HTR-8/SVneo (cell line): ENCODE measurements at places on chromosomes 3 and 15.

- no peak for DNase-seq
Observed at GRCh38 chr3:162605651-162606204, 1109.1 kb downstream of the OTOL1 start.

DNA sequence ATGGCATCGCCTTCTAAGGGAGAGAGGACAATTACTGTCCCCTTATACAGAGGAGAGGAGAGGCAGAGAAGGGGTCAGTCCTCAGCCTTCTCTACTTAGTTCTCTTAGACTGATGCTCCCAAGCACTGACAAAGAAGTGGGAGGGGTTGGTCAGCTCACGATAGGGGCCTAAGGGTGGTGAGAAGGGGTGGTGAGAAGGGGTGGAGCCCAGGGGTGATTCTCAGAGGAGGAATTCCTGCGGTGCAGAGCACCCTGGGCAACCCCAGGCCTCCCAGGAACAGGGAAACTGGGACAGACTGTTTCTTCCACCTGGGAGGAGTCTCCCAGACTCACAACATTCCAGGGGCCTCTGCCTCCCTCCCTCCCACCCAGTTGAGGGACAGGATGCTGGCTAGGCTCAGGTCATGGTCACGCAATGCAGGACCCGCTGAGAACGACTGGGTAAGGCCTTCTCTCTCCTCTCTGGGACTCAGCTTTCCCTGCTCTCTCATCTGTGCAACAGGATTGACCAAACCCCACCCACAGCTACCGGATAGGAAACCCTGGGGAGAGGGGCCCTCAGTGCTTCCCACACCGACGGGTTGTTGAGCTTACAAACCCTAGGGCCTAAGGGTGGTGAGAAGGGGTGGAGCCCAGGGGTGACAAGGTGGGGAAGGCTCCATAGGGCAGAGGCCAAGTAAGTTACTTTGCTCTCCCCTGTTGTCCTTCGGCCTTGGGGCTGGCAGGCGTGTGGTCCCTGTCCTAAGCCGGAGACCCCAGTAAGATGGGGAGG lies 1.5 kb downstream of the TPRA1 start:
- peak; percentile 73 for DNase-seq

- DNase-seq, result no peak
Observed at GRCh38 chr3:13014755-13015285, 58.4 kb downstream of the IQSEC1 start.

DNA sequence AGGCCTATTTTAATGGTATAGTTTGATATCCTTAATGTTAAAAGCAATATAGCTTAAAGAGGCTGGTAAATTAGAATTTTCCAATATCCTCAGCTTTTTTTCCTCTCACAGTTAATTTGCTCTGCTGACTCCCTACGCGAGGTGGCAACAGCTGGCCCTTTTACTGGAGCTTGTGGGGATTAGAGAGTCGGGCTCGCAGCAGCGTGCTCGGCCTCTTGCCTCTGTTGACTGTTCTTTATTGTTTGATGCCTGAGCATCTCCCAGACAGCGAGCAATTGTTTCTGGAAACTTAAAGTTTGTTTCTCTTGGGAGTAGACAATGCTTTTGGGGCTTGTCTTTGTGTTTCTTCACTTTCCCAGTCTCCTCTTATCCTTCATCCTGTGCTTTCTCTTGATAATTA lies 80.8 kb downstream of the OPA1 start:
- DNase-seq, result no peak

GRCh38 chr3:168511428-168512014 lies 415.8 kb upstream of the GOLIM4 start:
- DNase-seq, result no peak

- DNase-seq, result no peak
Observed at GRCh38 chr3:42226470-42227425, 39.2 kb downstream of the CCK start.

DNA sequence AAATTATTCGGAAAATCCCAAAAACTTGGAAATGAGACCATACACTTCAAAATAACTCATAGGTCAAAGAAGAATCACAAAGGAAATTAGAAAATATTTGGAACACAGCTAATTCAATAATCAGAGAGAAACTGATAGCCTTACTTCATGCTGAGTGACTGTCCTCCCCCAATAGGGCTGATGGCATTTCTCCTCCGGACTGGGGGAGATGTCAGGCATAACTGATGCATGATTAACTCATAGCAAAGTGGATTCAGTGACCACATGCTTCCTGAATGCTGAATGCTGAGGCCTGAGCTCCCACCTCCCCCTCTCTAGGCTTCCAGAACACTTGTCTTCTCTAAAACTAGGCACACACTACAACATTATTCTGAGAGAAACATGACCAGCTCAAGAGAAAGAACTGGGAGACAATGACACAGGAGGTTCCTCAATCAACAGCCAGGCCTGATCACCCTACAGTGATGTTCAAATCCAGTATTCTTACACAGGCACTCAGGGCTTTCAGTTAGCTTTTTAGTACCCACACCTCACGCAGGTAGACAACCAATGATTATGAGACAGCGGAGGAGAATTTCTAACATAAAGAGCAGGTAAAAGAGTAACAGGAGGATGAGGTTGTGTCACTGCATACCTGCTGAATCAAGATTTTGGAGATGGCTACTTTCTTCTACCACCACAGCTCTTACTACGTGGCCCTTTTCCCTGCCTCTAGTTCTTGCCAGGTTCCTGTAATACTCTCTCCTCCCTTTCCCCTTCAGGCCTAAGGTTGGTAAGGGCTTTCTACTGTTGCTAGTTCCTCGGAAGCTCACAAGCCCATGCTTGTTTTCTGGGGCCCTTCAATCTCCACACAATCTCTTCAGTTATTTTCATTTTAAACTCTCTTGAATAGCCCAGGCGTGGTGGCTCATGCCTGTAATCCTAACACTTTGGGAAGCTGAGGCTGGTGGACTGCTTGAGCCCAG lies 96.1 kb downstream of the FMN1 start:
- DNase-seq, result peak; percentile 41

DNA sequence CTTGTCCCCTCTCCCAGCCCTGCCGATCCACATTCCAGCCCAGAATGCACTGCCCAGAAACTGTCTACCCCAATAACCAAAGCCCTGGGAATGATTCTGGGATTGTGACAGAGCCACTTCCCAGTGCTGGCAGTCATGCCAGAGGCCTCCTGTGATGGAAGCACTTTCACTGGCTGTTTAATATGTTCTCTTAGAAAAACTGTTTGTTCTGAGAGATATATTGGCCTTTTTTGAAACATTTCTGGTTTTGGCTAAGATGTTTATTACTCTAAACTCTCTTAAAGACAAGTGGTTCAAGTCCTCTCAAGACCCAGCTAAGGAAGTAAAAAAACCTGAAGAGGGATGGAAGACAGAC lies 74.0 kb upstream of the HACD2 start:
- no peak for DNase-seq

DNA sequence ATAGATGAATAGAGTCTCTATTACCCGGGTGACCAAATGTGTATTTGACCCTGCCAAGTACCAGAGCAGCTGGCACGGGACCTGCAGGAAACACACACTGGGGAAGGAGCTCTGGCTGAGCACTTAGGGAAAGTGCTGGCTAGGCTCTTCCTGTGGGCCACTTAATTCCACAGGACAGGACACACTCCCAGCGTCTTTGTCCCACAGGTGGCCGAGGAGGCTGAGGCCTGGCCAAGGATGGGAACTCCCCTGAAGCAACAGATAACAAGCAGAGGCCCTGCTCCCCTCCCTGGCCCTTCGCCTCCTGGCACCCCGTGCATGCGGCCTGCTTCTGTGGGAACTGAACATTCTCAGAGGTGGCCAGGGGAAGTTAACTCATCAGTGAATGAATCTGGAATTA lies 180.8 kb downstream of the ATP10A start:
- DNase-seq, result no peak

GRCh38 chr3:22671848-22672247 lies 531.3 kb upstream of the UBE2E2 start:
- no peak for DNase-seq

DNA sequence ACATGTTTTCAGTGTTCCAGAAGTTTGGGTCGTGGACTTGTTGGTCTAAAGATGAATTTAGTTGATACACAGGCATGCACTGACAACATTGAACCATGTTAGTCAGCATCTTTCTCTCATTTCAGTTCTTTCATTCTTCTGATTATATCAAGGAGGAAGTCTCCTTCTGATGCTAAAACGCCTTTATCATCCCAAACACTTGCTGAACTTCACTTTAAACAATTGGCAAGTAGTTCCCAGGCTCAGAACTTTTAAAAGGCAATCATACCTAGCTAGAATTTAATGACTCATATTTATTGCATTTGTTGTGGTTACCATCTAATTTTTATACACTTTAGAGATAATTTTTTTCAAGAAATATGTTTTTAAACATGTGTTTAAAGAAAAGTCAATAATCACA lies 15.9 kb downstream of the LMCD1 start:
- no peak for DNase-seq

GRCh38 chr15:27545494-27546255 lies 553.4 kb downstream of the OCA2 start:
- DNase-seq, result no peak

DNA sequence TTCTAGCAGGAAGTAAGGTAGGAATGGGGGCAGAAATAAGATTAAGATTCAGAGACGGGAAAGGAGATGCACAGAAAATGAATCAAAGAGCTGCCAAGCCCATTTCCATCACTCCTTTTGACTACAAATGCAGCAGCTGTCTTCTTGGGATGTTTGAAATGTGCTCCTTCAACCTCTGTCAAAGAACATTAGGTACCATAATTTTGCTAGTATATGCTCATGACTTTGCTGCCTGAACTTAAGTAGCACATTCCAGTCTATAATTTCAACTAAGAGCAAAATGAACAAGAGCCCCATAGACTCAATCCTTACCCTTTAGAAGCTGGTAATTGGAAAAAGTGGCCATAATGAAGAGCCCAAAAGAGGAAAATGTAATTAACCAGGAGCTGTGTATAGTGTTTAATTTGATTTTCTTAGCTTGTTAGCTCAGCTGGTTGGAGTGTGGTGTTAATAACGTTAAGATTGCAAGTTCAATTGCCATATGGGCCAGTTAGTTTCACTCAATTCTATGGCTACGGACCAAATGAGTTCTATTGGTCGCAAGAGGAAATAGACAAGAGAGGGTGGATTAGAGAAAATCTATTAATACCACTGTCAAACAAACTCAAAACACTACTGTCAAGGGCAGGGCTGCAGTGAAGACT lies 349.9 kb downstream of the ZBBX start:
- no peak for DNase-seq

DNA sequence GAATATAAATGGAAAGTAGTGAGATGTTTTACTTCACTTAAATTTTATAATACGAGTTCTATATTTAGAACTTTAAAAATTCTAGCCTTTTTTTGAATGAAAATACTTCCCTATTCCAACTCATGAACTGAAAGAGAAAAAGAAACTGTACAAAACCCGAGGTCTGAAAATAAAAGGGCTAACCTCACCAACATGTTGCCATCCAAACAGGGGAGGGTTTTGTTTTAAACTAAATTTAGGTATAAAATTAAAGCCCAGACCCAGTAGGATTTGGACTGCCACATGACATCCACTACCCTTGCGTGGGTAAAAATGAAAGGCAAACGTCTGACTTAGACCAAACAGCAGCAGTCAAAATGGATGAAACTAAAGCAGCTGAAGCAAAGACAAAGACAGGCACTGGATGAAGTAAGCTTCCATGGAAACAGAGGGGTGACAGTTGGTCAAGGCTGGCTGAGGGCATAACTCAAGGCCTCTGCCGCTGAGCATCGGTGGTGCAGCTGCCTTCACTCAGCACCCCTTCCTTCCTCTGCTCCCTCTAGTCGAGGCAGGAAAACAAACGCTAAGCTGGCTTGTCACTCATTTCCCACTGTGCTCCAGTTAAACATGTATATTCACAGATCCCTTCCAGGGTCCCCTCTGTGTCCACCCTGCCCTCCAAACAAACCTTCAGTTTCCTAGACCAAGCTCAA lies 58.1 kb downstream of the TM4SF4 start:
- DNase-seq, result no peak

GRCh38 chr3:139109271-139109670 lies 64.6 kb upstream of the PRR23C start:
- DNase-seq, result no peak

DNA sequence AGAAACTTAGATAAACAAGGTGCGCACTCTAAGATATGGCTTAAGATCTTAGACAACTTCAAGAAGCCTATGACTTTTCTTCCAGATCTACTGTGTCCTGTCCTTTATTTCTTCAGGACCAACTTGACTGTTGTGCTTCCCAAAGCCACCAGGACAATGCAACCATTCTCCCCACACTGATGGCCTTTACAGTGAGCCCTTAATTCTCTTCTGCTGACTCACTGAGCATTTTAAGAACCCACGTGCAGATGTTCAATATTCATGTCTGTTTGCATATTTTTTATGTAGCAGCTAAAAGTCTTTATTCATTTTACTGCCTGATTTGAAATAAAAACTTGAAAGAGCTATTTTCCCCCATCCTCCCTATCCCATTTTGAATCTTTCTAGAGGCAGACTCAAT lies 103.3 kb upstream of the SLC2A2 start:
- no peak for DNase-seq

DNA sequence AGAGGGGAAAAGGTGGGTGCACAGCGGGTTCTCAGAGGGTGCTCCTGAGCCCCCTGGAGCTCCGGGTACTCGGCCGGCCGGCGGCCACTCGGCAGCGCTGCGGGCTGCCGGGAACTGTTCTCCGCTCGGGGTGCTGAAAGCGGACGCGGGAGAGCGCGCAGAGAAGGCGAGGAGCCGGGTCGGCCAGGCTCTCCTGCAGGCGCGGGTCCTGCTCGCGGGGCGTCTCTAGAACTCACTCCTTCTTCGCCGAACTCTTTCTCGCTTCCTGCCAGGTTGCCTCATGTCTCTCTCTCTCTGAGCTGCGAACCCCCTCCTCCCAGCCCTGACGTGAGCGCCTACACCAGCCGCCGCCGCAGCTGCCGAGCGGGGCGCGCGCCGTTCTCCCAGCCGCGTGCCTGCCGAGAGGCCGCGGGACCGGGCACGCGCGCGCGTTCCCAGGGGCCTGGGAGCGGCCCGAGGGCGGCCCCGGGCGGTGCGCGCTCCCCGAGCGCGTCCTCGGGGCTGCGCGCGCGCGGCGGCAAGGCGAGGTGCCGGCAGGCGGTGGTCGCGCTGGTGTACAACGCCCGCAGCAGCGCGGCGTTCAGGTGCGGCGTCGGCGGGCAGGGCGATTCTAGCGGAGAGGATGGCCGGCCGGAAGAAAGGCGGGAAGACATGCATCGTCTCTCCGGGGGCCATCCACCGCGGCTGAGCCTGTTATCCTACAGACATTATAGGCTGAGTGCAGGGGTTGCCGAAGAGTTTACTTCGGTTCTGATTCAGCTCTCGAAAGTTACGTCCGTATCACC lies at the start of gene PEX5L:
Gene PEX5L, minus strand, starts transcription at position 267 of the 785 bp plus-strand sequence. CDS start 338 bp downstream, outside the sequence.
- DNase-seq, result peak; percentile 20

DNA sequence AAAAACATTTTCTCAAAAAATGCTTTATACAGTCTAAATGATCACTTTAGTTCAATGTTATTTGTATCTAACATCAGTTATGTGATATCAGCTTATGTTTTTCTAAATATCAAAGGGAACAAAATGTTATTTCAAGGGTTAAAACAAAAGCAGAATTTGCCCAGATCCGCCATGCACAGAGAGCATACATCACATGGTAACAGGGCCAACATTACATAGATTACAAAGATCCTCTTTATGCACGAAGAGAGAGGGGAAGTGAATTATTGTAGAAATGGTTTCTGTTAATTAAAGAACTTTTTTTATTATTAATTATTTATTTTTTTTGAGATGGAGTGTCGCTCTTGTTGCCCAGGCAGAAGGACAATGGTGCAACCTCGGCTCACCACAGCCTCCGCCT lies 100.8 kb upstream of the MME start:
- DNase-seq, result no peak

- no peak for DNase-seq
Observed at GRCh38 chr15:67760901-67761300, 64.4 kb upstream of the SKOR1 start.

- DNase-seq, result no peak
Observed at GRCh38 chr15:60022379-60022741, 18.2 kb downstream of the FOXB1 start.
